ENCODE measurements at places on chromosomes 2 and 18.

DNA sequence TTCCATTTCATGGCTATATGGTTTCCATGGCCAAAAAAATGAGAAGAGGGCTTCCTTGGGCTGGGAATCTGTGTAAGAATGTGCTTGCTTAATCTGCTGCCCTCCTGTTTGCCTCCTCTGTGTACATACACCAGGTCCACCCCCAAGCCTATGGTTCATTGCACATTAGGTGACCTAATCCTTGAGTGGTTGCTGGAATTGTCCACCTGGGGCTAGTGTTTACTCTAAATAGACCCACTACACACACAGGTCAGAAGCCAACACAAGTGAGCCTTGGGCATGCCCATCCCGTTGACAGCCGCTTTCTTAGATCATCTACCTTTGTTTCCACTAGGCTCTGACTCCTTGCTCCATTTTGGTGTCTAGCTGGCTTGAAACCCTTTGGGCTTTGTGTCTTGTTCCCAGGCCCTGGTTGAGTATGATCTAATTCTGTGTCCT, 59.2 kb upstream of the ATL2 start:
- DNase-seq, result no peak

DNA sequence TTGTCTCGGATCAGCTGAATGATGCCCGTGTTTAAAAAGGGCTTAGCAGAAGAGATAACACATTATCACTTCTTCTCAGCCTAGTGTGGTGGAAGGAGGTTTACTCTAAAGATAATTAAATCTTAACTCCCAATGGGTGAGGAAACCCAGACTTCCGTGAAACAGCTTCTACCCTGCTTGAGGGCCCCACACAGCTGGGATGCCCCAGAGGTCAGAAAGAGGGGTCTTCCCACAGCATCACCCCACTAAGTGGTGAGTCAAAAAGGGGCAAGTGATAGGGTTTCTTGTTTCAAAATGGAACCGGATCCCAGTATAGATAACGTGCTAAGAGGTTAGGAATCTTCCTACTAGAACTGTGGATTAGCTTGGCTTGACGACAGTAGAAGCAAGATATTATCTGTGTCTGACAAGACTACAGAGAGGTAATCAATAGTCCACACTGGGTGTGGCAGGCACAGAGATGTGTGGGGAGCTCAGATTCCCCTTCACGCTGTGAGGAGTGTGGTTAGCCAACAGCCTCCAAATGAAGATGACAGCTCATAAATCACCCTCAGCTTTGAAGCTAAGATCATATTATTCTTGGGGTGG, 129.6 kb upstream of the COPS8 start:
- DNase-seq, result no peak

DNA sequence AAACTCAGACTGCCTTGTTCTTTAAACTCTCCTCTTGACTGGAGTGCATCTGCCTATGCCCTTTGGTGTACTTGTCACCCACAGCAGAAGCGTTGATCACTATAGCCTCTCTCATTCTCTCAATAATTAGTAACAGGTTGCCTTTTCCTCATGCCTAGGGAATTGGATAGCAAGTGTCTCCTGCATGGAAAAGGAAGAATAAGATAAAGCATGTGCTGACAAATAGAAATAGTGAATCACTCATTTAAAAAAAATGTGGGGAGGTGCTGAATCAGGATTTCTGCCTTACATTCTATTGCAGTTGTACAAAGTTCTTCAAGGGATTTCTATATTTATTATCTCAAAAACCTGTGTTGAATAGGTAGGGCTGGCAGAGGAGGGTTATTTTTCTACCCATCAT, 323.0 kb downstream of the TXNL1 start:
- DNase-seq, result no peak

DNA sequence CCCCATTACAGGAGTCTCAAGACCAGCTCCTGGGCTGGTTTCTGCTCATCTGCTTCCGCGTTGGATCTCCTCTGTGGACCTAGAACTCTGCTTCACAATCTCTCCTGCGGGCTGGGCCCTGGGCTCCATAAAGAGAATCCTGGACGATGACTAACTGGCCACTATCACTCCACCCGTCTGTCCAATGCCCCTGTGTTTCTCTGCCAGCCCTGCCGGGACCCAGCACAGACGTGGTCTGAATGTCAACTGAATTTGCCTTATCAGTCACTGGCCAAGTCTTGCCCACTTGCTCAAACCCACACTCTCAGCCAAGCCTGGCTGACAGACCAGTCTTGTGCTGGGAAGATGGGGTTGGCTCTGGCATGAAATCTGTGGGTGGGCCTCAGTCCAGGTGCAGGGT, 17.4 kb downstream of the KIF3C start:
- no peak for DNase-seq

DNA sequence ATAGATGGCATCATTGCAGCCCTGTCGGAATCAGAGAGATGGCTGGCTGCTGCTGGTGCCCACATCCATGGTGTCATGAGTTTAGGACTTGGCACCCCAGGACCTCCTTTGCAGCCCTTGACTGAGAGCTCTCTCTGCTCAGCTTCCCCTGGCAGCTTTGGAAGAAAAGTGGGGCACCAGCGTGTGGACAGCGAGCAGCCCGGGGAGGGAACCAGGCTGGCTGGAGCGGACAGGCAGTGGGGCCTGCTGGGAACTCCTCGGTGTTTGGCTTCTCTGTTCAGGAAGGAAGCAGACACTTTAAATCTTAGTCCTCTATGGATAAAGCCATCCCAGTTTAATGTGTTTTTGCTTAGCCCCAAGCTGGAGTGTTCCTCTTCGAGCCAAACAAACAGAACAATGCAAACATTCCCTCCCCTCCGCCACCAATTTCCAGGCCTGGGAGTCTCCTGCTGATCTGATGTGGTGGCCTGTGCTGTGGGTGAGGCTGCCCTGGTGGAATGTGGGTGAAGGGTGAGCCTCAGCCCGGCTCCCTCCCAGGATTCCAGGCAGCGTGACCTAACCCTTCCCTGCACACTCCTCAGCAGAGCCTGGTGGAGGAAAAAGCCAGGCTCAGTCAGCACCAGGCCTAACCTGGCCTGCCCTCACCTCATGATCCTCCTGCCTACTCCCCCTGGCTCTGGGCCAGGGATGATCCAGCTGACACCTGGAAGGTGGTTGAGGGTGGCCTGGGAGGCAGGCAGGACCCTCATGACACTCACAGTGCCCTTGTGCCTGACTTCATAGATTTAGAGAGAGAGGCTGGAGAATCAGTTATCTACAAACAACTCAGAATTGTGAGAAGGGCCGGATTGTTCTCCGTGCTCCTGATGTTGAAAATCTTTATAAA, 21.6 kb upstream of the ITGB6 start:
- no peak for DNase-seq

DNA sequence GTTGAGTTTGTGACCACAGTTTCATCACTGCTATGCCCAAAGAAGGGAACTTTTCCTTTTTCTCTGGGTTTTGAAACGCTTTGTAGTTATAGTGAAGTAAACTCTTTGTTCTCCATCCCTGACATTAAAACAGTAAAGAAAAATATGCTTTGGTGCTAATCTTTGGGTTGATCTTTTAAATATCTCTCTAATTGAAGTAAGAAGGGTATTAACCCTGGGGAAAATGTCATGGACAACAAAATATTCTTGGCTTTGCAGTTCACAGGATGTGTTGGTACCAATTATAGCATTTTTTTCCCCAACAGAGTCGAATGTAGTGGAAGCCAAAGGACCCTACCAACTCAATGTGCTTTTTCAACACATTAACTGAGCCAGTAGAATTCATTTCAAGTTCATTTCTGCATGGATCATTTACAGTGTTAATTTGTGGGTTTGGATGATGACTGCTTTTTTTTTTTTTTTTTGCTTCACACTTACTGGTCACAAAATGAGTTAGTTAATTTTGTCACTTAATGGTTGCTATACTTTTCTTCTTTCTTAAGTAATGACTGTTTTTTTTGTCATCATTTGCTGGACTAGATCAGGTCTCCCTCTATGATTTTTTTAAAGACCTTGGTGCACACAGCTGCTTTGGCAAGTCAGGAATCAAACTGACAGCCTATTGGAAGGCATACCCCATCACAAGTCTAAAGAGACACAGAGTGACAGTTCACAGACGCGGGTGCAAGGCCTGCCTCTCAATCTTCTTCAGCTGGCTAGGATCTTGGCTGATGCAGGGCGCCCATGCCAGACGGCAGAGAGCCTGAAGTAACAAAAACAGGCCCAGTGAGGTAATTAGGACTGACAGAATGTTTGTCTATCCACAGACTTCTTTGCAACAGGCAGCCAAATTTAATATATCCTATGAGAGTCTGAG, 98.8 kb upstream of the MMADHC start:
- no peak for DNase-seq

DNA sequence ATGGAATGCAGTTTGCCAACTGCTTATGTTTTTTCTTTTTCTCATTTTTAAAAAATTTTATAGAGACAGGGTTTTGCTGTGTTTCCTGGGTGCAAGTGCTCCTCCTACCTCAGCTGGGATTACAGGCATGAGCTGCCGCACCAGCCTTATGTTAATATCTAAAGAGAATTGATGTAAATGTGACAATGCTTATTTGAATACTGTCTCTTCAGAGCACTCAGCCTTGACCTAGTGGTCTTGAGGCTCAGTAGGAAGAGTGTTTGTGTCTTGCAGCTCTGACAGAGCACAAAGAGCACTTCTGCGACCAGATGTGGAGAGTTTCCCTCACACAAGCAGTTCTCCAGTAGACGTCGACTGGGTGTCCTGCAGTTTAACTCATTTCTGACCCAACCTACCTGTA, 55.3 kb downstream of the ARHGEF4 start:
- DNase-seq, result no peak

DNA sequence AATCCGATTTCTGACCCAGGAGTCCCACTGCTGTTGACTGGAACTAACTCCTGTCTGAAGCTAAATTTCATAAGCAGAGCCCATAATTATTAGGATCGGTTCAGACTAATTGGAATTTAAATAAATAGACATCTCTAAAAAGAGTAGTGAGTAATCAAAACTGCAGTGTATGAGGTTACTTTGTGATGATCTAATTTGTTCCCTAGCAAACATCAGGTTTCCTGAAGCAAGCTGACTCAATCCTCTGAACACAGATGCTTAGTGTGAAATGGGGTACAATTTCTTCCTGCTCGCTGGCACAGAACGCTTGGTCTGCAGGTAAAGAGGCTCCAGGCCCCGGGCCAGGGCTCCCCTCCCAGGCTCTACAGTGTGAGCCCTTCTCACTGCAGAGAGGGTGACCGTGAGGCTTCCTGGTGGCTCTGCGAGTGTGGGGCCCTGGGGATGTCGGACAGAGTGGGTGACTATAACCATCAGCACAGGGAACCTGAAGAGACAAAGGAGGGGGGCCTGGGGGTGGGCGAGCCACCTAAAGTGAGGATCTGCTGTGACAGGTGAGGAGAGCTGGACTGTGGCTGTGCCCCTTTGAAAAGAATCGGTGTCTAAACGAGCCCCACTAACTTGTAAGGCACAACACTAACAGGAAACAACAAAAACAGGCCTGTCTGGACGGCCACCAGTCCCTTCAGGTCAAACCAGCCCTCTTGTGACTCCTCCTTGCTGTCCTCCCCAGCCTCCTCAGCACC, 20.2 kb downstream of the CHST10 start:
- no peak for DNase-seq

- DNase-seq, result no peak
Observed at GRCh38 chr18:32760391-32760790, 12.4 kb downstream of the KLHL14 start.

DNA sequence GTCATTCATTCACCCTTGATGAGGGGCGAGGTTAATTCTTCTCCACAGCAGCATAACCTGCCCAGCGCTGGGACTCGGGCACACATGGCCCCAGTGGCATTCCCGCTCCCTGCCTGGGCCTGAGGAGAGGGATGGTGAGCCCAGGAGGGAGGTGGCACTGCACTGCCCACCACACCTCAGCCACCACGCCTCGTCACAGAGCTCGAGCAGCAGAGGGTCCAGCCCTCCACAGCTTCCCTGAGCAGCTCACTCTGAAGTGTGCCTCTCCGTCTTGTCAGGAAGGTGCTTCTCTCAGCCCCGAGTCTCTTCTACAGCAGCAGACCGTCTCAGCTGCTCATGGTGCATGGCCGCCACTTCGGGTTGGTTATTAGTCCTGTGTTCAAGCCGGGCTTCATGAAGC, 34.9 kb downstream of the COA5 start:
- DNase-seq, result no peak

GRCh38 chr2:54899576-54900200, 150.6 kb downstream of the RTN4 start:
- DNase-seq, result peak; percentile 43

DNA sequence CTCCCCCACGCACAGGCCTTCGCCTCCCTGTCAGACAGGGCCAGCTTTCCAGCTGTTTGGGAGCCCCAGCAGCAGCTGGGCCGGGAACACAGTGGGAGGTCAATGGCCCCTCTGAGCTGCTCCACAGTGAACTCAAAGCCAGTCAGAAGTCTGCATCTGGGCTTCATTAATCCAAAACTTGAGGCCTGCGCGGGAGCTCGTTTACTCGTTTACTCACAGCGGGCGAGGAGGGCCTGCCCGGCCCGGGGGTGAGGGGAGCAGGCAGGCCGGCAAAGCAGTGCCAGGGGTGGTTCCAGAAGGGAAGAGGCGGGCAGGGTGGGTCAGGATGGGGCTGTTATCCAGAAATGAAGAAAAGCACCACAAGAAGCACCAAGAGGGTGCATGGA, 36.8 kb upstream of the SEMA4C start:
- no peak for DNase-seq

GRCh38 chr2:222943820-222944219, 83.0 kb downstream of the ACSL3 start:
- no peak for DNase-seq

Measured in CD4-positive, alpha-beta T cell treated with Interferon alpha-2 for 1 hour (primary cell).